ELF-1 (cell line): ENCODE measurements at places on chromosomes 2 and 18.

DNA sequence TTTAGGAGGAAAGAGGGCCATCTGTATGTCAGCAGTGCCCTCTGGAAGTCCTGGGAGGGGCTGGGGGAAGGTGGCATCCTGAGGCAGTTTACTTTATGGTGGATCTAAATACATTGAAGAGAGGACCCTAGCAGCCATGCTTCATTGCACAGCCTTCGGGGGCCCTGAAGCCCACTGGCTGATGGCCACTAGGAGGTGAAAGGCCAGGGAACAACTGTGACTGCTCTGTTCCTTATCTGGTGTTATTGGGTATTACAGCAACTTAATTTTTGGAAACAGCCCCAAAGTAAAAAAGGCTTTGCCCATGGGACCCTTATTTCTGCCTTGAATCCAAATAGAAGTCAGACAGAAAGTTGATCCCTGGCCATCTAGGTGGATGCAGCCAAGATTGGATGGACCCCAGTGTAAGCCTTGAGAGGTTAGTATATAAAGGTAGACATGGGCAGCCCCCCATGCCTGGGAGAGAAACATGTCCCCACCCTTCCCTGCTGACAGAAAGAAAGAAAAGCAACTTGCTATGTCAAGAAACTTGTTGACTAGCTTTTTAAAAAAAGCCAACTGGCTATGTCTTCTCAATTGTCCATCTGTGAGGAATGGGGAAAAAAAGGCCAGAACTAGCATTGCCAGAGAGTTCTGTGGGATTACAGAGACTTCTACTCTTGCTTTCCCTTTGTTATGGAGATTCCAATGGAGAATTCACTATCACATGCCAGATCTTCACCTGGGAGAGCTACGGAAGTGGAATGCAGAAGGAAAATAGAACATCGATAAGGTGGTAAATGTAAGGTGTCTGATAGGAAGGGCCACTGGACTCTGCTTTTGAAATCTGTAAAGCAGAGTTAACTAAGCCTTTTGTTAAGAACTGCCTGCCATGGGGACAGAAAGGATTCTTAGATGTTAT is 58.6 kb upstream of the OSR1 start:
- peak; percentile 8 for DNase-seq

GRCh38 chr2:96484091-96484490 is 21.1 kb downstream of the NEURL3 start:
- DNase-seq = no peak

GRCh38 chr2:113962692-113963480 is 73.0 kb downstream of the ACTR3 start:
- DNase-seq = no peak

DNA sequence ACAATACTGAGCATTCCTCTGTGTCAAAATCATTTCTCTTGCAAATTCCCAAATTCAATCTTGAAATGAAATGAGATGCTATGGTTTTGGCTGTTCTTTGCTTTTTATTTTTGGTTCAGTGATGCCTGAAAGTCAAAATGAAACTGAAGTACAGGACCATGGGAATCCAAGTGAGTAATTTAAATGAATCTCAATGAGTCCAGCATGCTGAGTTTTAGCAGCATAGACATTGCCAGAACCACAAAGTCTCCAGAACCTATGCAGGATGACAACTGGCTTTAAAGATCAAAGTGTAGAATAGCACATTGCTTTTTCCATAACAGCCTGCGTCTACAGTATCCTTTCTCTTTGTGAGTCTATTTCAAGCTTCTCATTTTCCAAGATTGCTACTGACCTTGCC is 1050.7 kb upstream of the PIK3C3 start:
- no peak for DNase-seq

- DNase-seq = no peak
Observed at GRCh38 chr18:46622999-46623398, 34.0 kb downstream of the LOXHD1 start.

- no peak for DNase-seq
Observed at GRCh38 chr2:161421686-161422085, 5.6 kb downstream of the TBR1 start.

DNA sequence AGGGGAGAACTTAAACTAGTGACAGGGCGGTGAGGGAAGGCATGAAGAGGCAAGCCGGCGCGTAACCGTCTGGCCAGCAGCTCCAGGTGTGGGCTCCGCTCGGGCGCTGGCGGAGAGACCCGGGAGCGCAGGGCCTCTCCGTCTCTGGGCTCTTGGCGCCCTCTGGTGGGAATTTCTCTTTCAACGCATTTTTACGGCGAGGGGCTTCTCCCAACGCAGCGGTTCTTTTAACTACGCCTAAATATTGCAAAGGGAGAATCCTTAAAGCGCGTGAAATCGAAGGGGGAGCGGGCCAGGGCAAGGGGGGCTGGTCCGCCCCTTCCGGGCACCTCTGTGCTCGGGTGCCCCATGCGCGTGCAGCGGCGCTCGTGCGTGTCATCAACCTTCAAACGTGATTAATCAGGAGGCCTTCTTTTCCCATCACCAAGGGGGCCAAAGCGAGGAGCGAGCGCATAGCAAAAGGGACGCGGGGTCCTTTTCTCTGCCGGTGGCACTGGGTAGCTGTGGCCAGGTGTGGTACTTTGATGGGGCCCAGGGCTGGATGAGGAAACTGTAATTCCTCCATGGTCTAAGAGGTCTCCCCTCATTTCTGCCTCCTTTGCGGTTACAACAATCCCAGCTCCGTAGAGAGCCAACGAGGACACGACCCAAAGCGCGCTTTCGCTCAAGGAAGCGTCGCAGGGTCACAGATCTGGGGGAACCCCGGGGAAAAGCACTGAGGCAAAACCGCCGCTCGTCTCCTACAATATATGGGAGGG is 762 bp upstream of the GAD1 start:
- peak; percentile 94 for DNase-seq

DNA sequence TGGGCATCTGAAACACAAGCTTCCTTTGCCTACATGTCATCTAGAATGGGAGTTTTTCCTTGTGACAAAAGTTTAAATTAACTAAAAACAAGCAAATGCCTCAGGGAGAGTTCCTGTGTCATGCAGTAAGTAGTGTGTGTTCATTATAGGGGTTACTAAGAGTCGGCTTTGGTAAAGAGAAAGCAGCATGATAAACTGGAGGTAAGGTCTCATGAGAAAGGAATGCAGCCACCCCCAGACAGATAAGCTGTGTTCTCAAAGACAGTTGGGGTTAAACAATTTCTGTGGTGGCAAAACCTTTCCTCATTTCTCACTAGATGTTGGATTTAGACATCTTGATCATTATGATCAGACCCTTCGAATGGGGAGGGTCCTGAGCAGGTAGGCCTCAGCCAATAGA is 129.7 kb downstream of the MAP4K4 start:
- DNase-seq = peak; percentile 21

GRCh38 chr2:31049916-31050588 is 88.2 kb downstream of the GALNT14 start:
- no peak for DNase-seq

GRCh38 chr2:122528061-122528460 is 772.6 kb downstream of the TSN start:
- no peak for DNase-seq

GRCh38 chr2:23708771-23709170 is 218.2 kb downstream of the ATAD2B start:
- no peak for DNase-seq

DNA sequence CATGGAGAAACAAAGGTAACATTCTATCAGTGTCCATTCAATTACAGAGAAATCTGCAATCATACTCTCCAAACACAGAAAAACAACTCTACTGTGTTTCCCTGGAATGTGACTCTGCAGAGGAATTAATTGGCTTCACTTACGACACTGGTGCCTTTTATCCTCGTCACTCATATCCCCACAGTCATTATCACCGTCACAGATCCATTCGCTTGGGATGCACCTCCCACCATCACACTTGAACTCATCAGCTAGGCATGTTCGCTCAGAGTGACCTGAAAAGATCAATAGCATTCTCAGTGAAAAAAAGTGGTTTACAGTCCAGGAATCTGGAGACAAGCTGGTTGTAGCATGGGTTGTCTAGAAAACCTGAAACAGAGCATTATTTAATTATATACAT is 124.3 kb downstream of the DHRS9 start:
- DNase-seq = no peak

DNA sequence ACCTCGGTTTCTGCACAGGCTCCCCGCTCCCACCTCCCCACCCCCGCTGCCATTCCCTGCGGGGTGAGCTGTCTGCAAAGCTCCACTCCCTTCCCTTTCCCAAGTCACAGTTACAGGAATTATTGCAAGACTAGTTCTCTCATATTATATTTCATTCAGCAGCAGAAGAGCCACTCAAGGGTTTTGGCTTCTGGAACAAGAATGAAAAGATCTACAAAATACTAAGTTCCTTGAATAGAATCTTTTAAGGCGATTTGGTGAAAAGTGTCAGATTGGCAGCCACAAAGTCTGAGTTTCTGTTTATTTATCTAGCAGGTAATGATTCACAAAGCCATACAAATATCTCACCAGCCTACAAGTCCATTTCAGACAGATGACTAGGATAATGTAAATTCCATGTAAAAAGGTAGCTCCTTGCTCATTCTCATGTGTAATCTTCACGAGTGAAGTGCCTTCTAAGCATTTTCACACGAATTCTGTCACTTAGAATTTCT is 221.9 kb upstream of the RBBP8 start:
- peak; percentile 28 for DNase-seq

- DNase-seq = peak; percentile 5
Observed at GRCh38 chr2:195646424-195646823, 10.6 kb upstream of the SLC39A10 start.
